GM12864 (cell line): ENCODE measurements at places on chromosomes 16 and 17.
A peak's percentile ranks its signal among the peaks of the same experiment; 100 is the strongest.

- DNase-seq = no peak
Observed at GRCh38 chr17:30378241-30378824, 394 bp upstream of the CPD start.

GRCh38 chr17:2013994-2014317, 11.2 kb downstream of the RTN4RL1 start:
- no peak for DNase-seq

DNA sequence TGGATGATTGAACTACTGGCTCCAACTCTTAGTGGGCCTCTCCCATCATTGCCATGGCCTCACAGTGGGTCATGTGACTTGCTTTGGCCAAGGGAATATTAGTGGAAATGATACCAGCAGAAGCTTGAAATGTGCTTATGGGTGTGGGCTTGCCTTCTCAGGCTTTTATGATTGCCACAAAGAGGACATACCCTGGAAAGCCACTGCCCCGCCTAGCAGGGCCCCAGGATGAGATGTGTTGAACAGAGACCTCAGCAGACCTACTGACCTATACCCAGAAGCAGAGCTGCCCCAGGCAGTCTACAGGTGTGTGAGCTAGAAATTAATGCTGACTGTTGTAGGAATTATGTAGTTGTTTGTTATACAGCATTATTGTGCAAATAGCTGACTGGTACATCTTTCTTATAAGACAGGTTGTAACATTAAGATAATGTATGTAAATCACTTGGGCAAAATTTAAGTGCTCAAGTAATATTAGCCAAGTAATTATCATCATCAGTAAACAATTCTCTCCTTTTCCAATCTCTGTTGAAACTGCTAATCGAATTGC, 67.8 kb upstream of the CDH5 start:
- DNase-seq = no peak

DNA sequence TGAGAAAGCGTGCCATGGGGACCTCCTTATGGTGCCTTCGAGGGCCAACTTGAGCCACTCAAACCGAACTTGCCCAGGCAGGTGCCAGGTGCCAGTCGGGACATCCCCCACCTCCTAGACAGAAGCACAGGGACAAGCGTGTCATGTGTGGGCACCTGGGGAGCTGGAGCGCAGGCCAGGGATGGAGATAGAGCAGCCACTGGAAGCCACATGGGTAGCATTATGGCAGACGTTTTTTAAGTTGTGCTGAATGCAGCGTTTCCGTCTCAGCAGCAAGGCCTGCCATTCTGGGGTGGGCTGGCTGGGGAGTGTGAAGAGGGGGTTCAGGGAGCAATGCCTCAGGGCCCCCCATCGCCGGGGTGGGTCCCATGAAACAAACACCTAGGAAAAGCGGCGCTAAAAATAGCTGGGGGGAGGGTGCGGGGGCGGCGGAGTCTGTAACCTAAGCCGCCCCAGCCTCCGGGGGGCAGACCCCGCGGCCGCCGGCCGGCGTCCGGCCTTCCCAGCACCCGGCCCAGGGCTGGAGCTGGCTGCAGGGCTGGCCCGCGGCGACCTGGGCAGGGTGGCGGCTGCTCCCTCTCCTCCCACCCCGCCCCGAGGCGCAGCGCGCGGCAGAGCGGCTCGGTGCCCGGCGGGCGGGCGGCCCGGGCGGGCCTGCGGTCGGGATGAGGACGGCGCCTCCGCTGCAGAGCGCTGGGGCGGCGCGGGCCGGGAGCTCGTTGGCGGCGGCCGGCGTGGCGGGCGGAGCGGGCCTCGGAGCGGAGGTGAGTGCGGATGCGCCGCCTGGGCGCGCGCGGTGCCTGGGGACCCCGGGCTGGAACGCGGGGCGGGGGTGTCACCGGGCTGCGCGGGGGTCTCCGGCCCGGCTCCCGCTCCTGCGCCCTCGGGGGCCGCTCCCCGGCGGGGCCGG, at the start of gene ZNF469:
Gene ZNF469 (plus strand): TSS at position 469 of the 910 bp plus-strand sequence. CDS start 44,512 bp downstream, outside the sequence.
- DNase-seq = no peak

- DNase-seq = no peak
Observed at GRCh38 chr16:85157813-85158742, 45.8 kb upstream of the CIBAR2 start.

DNA sequence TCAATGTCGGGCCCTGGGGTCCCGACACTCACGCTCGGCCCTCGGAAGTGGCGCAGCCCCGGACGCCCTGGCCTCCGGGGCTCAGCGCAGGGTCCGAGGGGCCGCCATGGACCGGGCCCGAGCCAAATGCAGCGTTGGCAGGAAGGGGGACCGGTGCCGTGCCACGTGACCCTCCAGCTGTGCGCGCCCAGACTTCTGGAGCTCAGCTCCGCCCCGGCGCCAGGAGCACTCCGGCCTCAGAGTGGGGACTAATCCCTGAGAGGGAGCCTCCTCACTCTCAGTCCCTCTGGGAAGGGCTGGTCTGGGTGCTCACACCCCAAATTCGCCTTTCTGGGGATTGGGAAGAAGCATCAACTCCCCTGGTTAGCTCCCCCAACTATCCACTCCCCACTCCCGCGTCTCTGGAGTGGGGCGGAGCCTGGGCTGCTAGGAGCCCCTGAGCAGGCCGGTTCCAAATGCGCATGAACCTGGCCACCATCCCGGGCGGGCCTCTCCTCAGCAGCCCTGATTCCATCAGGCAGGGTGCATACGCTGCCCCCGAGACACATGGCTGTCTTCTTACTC, at the start of gene B3GNT9:
Gene B3GNT9 (minus strand): TSS at position 166 of the 564 bp plus-strand sequence. CDS start 513 bp downstream, outside the sequence.
- DNase-seq = no peak

DNA sequence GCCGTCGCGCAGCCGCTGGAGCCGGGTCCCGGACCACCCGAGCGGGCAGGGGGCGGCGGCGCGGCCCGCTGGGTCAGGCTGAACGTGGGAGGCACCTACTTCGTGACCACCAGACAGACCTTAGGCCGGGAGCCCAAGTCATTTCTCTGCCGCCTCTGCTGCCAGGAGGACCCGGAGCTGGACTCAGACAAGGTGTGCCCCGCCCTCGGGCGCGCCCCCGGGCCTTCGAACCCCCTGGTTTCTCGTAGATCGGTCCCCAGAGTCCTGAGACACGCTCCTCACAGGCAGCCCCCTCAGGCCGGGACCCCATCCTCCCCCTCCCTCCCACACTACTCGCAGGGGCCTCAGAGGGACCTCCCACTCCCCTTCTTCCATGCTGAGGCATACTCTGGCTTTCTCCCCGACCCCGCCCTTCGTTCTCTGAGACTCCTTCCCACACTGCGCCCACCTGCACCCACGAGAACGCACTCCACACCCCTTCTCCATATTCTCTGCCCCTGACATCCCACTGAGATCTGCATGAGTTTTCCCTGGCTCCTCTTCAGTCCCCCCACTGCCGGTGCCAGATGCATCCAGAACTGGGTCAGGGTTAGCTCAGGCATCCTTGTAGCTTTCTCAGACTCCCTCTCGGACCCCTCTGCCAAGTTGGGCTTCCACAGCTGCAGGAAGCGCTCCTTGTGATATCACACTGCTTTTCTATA, 523 bp downstream of the KCTD2 start:
- no peak for DNase-seq

GRCh38 chr16:75311383-75311938, 60.0 kb upstream of the BCAR1 start:
- no peak for DNase-seq

- peak; percentile 8 for DNase-seq
Observed at GRCh38 chr17:73710095-73710592, 65.9 kb upstream of the SDK2 start.

DNA sequence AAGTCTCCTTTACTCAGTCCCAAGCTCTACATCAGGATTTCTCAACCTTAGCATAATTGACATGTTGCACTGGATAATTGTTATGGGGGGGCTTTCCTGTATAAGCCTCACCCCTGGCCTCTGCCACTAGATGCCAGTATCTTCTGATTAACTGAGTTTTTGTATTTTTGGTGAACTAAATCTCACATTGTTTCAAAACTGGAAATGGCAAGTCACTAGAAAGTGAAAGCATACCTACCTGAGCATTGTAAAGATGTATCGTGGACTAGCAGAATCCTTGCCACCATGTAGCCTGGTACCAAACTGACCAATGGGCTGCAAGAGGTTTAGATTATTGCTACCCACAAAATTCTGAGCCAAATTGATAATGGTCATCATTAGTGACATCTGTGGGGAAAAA, 15.0 kb downstream of the TOP2A start:
- no peak for DNase-seq

GRCh38 chr16:78513838-78514237, 414.4 kb downstream of the WWOX start:
- DNase-seq = no peak

DNA sequence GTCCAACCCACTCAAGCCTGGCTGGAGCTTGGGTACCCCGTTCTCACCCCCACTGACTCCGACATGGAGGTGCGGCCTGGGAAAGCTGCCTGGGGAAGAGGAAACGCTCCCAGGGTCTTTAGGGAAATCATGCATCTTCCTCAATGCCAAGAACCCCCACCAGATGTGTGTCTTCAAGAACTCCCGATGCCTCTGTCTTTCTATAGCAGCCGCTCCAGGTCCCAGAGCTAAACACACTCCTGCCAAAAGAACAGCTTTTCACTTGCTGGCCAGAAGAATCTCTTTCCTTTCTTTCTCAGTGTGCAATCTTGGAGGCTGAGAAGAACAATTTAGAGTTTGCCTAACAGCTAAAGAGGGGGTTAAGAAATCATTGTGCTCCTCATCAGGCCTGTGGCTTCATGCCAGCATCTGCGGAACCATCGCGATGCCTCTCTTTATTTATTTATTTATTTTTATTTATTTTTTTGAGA, 41.1 kb upstream of the MTSS2 start:
- DNase-seq = no peak

- no peak for DNase-seq
Observed at GRCh38 chr17:75832652-75833400, 11.4 kb downstream of the UNC13D start.

- DNase-seq = no peak
Observed at GRCh38 chr16:86508028-86508946, 2.0 kb upstream of the FOXF1 start.

DNA sequence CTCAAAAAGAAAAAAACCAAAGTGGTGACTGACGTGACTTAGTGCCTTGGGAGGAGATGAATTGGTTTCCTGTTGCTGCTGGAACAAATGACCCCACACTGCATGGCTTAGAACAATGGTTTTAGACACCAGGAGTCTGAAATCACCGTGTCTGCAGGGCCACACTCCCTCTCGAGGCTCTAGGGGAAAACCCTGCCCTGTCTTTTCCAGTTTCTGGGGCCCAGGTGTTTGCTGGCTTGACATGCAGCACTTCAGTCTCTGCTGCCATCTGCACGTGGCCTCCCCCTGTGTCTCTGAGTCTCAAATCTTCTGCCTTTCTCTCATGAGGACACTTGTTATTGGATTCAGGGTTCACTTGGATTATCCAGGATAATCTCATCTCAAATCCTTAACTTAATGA, 323.8 kb upstream of the TNRC6C start:
- DNase-seq = peak; percentile 13

DNA sequence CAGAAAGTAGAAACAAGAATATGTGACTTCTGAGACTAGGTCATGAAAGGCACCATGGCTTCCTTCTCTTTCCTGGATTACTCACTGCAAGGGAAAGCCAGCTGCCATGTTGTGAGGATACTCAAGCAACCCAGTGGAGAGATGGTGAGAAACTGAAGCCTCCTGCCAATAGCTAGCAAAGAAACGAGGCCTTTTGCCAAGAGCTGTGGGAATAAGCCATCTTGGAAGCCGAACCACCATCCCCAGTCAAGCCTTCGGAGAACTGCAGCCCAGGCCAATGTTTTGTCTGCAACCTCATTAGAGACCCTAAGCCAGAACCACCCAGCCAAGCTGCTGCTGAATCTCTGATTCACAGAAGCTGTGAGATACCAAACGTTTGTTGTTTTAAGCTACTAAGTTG, 104.7 kb upstream of the CRHR1 start:
- no peak for DNase-seq

GRCh38 chr16:78608305-78608776, 508.9 kb downstream of the WWOX start:
- no peak for DNase-seq

- no peak for DNase-seq
Observed at GRCh38 chr17:77838748-77839697, 119.5 kb upstream of the TNRC6C start.
